ENCODE measurements at places on chromosomes 2 and 18.

DNA sequence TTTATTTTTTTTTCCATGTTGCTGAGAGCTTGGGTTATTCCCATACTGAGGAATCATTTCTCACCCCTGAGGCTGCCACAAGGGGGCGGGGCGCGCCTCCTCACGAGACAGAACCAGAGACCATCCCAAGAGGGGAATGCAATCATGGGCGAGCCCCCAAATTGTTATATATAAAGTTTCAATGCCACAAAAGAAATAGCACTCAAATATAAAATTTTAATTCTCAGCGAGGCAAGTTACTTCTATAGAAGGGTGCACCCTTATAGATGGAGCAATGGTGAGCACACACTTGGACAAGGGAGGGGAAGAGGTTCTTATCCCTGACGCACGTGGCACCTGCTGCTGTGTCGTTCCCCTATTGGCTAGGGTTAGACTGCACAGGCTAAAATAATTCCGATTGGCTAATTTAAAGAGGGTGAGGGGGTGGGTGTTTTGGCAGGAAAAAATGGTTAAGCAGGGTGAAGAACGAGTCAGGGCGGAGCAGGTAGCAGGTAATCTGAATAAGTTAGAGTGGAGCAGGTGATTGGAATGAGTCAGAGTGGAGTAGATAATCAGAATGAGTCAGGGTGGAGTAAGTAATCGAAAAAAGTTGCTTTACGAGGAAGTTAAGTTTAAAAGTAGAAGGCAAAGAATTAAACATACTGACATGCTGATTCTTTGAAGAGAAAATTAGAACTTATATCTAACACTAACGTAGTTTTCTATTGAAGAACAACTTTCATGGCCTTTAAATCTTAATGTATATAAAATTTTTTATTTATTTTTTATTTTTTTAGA, 177.5 kb downstream of the MTCL1 start:
- DNase-seq, result no peak

DNA sequence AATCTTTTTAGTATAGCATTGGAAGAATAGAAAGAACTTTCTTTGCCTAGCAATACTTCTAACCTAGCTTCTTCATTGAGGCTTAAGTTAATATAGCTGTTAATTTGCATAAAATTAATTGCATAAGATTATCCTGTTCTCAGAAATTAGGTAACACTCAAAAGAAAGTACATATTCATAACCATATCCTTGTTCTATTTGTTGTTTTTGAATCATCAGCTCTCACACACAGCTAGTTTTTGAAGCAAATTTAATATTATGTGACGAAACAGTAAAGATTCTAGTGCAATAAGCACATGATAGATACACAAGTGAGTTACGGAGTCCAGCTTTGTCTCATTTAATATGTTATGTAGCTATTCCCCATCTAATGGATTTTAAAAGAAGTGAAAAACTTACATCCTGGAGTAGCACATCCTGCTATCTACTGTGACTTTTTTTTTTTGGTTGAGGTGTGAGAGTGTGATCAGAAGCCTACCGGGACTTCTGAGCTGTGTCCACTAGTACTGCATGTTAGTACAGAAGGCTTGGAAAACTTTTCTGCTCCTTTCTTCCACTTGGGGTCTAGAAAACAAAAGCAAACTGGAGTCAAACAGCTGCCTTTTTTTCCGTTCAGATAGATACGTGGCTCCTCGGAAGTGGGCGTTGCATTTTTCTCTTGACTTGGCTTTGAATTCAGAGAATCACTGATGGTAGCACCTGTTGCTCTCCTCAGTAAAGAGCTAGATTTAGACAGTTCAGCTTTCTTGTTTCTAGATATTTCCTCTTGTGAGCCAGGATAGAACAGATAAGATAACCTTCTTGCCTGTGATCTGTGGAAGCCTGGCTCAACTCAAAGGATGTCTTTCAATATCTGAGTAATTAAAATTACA, 27.2 kb downstream of the KDM3A start:
- DNase-seq, result no peak

GRCh38 chr2:16713011-16713423, 47.4 kb upstream of the CYRIA start:
- DNase-seq, result no peak

GRCh38 chr2:190698895-190699294, 50.0 kb downstream of the NAB1 start:
- no peak for DNase-seq

DNA sequence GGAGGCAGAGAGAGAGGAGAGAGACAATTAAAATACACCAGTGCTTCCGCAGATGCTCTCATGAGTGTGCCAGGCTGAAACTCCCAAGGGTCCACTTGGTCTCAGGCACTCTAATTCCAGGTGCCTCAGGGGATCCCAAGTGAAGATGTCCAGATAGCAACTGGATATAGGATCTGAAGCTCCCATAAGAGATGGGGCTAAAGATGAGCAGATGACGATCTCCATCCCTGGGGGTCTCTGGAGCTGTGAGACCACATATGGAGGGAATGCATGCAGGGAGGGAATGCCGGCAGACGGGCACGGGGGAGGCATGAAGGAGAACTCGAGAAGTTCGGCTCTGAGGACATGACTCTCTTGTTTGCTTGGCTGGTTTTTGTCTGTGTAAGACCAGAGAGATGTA, 223.7 kb upstream of the RAB6C start:
- DNase-seq, result no peak

DNA sequence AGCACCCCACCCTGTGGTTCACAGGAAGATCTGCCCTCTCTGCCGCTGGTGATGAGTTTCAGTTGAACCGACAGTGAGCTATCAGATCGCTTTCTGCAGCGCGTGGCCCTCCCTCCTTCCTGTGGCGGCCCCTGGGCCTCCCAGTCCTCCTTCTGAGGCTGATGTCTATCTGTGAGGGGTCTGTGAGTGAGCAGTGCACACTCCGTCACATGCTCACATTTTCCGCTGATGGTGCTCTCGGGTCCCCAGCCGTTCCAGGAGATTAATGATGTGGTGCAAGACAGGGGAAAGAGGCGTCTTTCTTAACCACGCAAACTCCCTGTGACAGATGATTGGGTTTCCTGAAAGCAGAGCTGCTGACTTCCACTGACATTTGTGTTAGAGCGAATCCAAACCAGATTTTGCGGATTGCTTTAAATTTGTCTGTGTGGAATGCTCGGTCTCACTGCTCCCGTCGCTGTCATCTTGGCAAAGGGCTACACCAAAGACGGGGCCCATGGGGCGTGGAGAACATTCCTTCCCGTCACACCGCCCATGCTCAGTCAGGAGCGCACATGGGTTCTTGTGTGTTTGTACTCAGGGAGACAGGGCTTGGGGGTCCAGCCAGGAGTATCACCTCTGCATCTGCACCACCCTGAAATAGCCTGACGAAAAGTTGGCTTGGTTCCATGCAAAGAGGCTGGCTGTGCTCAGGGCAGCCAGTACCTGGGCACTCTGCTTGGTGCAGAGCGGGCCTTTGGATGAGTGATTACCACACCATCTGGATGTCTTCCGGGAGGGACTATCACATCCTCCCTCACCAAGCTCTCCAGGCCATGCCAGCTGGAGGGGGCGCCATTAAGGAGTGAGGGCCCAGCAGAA, 154.7 kb upstream of the HS6ST1 start:
- DNase-seq, result peak; percentile 38

GRCh38 chr2:204650611-204651010, 105.3 kb downstream of the PARD3B start:
- DNase-seq, result no peak
